Midbrain (tissue), 1 donor: ENCODE measurements at places on chromosomes 3 and 15.

- DNase-seq, result no peak
These were observed 202.0 kb upstream of the VEPH1 start for GRCh38 chr3:157705258-157705657.

- DNase-seq, result no peak
These were observed 325 bp downstream of the ALCAM start for GRCh38 chr3:105367063-105367405.

DNA sequence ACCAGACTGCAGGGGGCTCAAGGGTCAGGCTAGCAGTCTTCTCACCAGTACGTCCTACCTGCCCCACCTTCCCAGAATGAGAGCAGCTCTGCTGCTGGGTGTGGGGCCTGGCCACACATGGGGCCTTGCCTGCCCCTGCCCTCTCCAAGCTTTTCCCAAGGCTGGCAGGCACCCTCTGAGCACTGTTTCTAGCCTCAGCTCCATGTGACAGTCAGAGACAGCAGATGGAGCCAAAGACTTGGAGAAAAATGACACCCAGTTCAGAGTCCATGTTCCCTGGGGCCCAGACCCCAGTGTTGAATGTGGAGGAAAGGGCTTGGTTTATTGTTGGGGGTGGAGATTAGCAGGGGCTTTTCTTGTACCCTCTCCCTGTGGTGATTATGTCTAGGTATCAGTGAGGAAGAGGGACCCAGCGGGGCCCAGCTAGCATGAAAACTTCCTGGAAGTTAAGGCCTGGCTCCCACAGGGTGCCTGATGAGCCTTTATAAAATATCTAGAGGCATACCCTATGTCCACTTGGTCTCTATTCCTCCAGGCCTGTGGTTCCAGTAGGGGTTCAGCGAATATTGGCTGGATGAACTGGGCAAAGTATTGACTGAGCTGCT is 153.8 kb downstream of the EEFSEC start:
- peak; percentile 6 for DNase-seq

DNA sequence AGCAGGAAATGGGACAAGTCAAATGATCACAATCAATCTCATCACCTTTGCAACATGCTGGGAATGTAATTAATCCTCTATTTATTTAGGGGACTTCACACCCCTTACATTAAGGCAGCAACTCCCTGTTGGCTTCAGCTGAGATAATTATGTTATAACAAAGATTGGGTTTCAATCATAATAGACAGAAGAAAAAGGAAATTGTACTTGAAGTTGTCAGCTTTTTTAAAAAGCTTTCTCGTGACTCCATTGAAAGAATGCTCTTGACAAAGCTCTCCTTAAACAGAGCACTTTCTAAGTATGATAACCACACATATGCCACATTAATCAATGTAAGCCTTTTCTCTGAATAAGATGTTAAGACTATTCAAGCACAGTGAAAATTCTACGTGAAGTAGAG is 65.7 kb downstream of the SHQ1 start:
- DNase-seq, result no peak

- peak; percentile 6 for DNase-seq
These were observed 487.6 kb downstream of the NAALADL2 start for GRCh38 chr3:175346573-175347356.

GRCh38 chr15:27339138-27339537 is 368.2 kb downstream of the GABRG3 start:
- no peak for DNase-seq

DNA sequence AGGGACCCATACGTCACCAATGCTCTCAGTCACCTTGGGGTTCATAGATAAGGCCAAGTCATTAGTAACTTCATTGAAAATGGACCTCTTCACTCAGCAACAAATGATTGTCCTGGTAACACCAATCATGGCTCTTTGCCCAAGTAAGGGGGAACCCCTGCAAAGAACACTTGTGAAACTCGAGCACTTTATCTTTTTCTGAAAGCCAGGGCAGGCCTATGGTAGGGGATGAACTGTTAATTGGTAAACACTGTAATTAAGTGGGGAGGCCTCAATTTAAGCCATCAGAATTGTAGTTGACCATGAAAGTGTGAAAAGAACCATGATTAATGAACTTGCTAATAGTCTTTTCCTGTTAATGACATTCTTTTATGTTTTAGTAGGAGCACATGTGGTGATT is 73.3 kb downstream of the ABHD5 start:
- DNase-seq, result no peak

DNA sequence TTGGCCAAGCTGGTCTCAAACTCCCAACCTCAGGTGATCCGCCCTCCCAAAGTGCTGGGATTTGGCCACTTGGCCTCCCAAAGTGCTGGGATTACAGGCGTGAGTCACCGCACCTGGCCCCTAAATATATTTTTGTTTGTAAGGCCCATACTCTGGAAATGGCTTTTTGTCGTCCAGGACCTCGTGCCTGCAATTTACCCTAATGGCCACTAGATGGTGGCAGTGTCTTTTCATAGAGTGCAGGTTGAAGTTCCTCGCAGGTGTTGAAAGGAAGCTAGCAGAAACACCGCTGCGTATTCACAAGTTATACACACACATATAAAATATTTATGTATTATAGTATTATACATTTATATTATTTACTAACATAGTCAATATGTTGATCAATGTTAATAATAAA is 97.2 kb downstream of the LRTM1 start:
- DNase-seq, result no peak

DNA sequence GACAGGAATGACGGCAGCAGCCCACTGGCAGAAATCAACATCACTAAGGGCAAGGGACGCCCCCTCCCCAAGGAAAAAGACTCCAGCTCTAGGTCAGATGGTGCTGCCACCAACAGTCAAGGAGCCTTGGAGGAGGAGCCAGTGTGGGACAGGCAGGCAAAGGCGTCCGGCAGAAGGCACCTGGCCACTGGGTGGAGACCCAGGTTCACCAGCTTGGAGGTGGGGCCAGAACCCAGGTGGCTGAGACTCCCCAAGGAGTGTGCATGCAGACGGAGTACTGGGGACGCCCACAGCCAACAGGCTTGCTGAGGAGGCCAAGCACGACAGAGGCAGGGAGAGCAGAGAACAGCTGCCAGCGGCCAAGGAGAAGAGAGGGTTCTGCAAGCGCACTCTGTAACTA is 35.2 kb downstream of the PTPN23 start:
- no peak for DNase-seq

DNA sequence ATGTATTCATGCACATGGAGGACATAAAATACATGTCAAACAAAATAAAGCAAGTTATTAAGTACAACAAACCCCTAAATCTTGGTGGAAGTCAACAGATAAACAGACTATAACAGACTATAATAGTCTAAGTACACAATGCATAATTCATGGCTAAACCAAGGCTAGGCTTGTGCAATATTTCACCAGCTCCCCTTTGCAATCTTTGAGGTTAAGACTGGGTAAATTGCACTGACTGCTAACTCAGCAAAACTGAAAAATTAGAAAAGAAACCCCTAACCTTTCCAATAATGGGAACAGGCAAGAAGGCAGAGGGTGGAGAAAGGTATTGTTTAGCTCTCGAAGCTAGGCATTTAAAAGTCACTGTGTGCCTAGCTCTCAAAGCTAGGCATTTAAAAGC is 304.9 kb upstream of the WNT5A start:
- no peak for DNase-seq

- no peak for DNase-seq
These were observed 12.1 kb upstream of the FBLN2 start for GRCh38 chr3:13536832-13537231.

DNA sequence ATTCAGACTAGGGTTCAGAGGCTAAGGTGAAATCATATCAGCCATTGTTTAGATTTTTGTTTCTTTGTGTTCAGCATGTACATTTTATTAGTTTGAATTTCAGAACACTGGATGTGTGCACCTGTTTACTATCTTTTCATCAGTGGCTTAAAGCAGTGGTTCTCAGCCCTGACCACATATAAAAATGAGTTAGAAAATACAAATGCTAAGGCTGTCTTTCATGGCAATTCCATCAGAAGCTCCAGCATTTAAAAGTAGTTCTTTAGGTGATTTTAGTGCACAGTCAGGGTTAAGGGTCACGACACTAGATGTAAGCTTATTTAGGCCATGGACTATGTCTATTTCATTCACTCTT is 213.5 kb downstream of the NECTIN3 start:
- no peak for DNase-seq
